ENCODE measurements at places on chromosomes 5 and 9.

- no peak for DNase-seq
Measured at GRCh38 chr5:16992006-16992405, 55.9 kb upstream of the MYO10 start.

- DNase-seq = no peak
Measured at GRCh38 chr5:11777096-11777495, 127.2 kb downstream of the CTNND2 start.

GRCh38 chr5:146345578-146346366, 7.1 kb downstream of the POU4F3 start:
- no peak for DNase-seq

DNA sequence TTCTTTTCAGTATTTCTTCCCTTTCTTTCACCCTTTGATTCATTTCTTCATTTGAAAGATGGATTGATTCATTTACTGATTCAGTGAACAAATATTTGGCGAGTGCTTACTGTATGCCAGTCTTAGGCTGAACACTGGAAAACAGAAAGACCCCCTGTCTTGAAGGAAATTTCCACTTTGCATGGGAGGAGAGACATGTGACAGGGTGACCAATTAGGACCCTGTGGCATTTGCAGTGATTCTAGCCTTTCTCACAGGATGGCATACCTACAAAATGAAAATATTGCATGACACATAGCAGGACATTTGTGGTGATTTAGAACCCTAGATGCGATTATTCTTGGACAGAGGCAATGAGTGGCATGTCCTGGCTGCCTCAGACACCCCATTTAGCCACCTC, 407.2 kb upstream of the SGCD start:
- DNase-seq = no peak

DNA sequence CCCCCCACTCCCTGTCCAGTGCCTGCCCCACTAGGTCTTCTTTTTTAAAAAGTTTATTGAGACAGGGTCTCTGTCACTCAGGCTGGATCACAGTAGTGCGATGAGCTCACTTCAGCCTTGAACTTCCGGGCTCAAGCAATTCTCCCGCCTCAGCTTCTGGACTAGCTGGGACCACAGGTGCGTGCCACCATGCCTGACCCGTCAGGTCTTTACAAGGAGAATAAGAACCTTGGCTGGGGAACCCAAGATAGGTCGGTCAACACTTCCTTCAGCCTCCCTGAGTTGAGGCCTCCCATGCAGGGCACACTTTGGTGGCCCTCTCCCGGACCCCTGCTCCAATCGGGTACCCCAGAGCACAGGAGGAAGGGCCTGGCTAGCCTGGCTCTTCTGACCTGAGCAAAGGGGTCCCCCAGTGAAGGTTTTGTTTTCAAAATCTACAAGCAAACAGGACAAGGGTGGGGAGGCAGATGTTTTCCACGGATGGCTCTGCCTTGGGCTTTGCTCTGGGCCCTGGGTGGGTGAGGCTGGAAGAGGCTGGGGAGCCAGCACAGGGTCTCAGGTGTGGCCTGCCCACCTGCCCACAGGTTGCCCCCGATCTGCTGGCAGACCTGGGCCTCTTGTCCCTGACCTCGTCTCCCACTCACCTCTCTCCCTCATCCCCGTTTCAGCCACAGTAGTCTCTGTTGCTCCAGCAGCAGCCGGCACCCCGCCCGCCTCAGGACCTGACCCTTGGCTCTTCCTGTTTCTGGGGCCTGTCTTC, 108.7 kb upstream of the PHYKPL start:
- no peak for DNase-seq

GRCh38 chr5:106019261-106019660, 1651.5 kb downstream of the EFNA5 start:
- no peak for DNase-seq

DNA sequence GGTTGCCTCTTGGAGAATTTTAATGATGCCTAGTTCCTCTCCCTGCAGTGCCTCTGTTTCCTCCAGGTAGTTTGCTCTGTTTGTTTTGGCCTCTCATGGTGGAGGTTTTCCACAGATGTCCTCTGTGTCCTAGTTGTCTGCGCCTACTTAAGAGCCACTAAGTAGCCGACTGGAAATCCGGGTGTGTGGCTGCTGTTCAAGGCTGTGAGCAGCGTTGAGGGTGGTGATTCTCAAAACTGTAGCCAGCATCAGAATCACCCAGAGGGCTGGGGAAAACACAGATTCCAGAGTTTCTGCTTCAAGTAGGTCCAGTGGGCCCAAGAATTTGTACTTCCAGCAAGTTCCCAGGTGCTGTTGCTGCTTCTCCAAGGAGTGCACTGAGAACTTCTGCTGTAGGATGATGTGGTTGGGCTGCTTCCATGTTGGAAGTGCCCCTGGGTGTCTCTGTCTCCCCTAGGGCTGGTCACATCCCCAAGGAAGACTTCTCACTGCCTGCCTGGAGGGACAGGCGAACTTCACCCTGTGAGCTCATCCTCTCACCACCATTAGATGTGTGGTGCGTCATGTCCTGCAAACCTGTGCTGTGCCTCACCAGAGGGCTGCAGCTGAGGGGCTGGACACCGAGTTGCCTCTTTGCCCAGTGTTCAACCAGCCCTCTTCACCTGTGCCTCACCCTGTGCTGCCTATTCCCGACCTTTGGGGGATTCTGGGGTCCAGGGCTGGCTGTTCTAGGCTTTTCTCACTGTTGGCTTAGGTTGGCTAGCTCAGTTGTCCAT, 34.8 kb downstream of the SECISBP2 start:
- DNase-seq = no peak

DNA sequence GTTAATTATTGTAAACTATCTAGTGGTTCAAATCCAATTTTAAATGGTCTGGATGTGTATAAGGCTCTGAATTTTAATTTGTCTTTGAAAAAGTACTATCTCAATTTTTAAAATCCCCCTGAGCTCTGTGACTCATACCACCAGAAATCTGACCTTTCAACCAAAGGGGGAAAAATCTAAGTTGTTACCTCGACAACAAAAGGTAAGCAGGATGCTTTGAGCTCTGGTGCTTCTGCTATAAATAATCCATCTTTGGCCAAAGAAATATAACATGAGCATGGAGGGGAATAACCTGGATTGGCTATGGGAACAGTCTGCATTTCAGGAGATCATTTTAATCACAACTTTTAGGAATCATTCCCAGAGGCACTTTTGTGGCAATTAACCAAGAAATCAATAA, 76.3 kb upstream of the PCSK1 start:
- no peak for DNase-seq

DNA sequence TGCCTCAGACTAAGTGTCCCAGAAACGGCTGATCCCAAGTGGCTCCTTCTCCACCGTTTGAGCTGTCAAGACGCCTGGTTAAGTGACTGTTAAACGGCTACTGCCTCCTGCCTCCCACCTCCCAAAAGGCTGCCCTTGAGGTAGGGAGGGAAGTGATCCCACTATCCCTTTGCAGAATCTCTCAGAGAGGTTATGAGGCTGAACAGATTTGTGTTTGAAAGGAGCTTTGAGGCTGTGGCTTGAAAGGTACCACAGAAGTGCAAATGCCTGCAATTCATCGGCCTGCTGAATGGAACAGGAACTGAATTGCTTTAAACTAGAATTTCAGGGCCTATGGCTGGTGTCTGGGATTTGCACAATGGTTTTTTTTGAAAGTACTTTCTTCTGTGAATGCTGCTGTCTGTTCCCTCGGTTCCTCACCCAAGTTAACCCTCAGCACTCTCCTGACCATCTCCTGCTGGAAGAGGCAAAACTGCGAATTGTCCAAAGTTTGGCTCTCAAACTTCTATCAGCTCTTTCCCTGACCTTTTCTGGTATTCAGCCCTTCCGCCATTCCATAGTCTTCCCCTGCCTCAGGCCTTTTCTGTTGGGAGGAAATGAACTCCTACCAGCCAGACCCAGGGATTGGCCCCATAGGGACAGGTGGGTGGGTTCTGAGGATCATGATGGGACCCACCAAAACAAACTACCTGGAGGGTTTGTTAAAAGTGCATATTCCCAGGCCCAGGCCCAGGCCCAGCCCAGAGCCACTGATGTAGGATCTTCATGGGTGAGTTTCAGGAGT, 453.3 kb downstream of the KDM4C start:
- DNase-seq = no peak
